COR-L47 (cell line): ENCODE measurements at places on chromosomes 12 and 14.

DNA sequence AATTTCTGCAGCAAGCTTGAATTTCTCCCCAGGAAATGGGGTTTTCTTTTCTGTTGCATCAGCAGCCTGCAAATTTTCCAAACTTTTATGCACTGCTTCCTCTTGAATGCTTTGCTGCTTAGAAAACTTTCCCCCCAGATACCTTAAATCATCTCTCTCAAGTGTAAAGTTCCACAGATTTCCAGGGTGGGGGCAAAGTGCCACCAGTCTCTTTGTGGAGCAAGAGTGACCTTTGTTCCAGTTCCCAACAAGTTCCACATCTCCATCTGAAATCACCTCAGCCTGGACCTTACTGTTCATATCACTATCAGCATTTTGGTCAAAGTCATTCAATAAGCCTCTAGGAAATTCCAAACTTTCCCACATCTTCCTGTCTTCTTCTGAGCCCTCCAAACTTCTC, 241.6 kb upstream of the TMTC1 start:
- no peak for DNase-seq

DNA sequence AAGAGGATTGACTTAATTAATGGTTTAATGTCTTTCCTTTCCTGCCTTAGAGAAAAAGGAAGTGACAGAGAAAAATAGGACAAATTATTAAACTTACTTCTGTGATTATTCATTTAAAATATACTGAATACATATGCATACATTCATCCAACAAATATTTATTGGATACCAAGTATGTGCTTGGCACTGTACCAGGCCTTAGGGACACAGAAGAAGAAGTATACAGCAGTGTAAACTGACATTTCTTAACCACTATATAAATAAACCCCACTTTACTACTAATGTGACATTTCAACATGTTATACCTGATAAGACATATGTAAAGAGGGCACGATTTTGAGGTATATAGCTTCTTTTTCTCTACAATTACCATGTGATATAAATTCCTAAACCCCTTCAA, 53.6 kb downstream of the ERO1A start:
- DNase-seq: no peak

DNA sequence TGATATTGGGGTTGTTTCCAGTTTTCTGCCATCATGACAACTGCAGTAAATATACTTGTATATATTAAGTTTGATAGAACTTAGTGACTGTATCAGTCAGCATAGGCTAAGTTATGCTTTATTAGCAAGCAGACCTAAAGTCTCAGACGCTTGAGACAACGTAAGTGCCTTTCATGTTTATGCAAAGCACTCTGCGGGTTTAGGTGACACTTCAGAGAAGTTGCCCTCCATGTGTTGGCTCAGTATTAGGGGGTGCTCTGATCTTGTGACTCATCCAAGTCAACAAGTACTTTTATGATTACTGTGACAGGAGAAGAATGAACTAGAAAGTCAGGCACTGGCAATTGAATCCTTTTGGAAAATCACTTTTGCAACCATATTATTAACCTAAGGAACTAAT, 13.3 kb upstream of the OTOGL start:
- DNase-seq: no peak

DNA sequence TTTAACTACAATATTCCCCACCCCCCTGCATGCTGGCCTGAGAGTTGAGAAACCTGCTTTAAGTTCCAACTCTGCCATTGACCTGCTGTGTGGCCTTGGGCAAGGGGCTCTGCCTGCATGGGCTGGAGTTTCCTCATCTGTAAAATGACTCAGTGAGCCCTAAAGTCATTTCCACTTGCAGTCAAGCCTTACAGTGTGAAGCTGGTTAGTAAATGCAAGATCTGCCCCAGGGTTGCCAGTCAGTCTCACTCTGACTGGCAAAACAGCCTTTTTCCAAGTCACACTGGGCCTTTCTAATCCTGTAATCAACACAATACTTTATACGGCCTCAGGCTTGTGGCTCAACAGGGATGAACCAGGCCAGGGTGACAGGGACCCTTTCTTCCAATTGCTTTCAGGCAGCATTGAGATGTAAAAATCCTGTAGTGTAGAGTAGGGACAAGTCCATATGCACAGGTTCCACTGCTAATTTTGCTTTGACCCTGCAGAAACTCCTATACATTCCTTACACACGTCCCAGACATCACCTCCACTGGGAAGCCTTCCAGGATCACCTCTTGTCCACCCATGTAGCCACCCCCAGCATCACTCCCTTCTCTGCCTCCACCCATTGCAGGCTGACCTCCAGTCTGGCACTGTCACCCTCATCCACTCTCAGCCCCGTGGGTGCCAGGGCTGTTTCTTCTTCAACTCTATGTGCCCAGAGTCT, 42.6 kb upstream of the PRIMA1 start:
- no peak for DNase-seq

DNA sequence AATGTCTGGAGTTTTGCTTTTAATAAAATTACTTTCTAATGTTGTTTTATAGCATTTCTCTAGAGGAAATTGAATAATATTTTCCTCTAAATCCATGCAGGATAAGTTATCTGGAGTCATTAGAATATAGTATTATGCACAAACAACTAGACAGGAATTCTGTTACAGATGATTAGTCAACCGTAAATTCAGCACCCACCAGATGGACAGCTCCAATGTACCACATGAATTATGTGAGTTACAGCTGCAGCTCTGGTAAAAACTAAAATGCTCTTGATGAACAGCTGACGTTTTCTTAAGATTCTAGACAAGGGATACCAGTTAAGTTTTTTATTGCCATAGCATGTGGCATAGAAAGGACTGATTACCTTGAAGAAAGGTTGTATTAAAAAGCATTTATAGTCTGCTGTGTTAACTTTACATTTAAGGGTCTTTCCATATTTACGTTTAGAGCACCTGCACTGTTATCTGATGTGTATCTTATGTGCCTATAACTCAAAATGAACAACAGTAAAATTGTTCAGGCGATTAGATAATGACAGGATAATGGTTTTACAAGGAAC, 321.4 kb upstream of the LRFN5 start:
- DNase-seq: no peak

- DNase-seq: no peak
Observed at GRCh38 chr12:43208627-43209026, 343.4 kb downstream of the ADAMTS20 start.
